ENCODE measurements at places on chromosomes 13 and 19. TPM values are rescaled to one million over a fixed set of nuclear protein-coding genes. Genes with fewer than 3 reads are reported as not detected.

The SELENOW gene
- total RNA-seq, result 62.9 TPM

The ZNF93 gene
- 10.0 TPM for total RNA-seq

The ZNF155 gene
- 0.90 TPM for total RNA-seq

The ARRDC5 gene
- total RNA-seq, result not detected

The FCER2 gene
- not detected for total RNA-seq

The INSR gene
- 30.3 TPM for total RNA-seq

The THSD1 gene
- 4.8 TPM for total RNA-seq

The ZNF524 gene
- 10.8 TPM for total RNA-seq

The TNFRSF19 gene
- total RNA-seq, result 7.3 TPM

The MRPL57 gene
- total RNA-seq, result 14.6 TPM

The ZNF229 gene
- 23.4 TPM for total RNA-seq

The NKPD1 gene
- total RNA-seq, result 0.25 TPM

The CYP2A6 gene
- total RNA-seq, result not detected

The LHFPL6 gene
- 109 TPM for total RNA-seq

The POGLUT2 gene
- total RNA-seq, result 17.8 TPM

The PEAK3 gene
- total RNA-seq, result not detected

The ZNF260 gene
- 9.0 TPM for total RNA-seq

The PCDH9 gene
- 5.0 TPM for total RNA-seq

The C1QTNF9B gene
- total RNA-seq, result not detected

The LMTK3 gene
- total RNA-seq, result not detected

The PRSS57 gene
- total RNA-seq, result not detected

The NFIX gene
- total RNA-seq, result 160 TPM

The AMH gene
- 1.8 TPM for total RNA-seq

The ERICH4 gene
- total RNA-seq, result not detected

The TMPRSS9 gene
- not detected for total RNA-seq

The STX10 gene
- 122 TPM for total RNA-seq

The CDC42EP5 gene
- 7.9 TPM for total RNA-seq

The COL4A2 gene
- 53.3 TPM for total RNA-seq

The MAP2K7 gene
- 10.2 TPM for total RNA-seq

The CRX gene
- not detected for total RNA-seq

The APLP1 gene
- total RNA-seq, result 8.6 TPM

The CFD gene
- total RNA-seq, result 25.8 TPM

The PABPC3 gene
- total RNA-seq, result 0.08 TPM

The IGFL3 gene
- not detected for total RNA-seq

The FFAR2 gene
- total RNA-seq, result not detected

The CCDC8 gene
- total RNA-seq, result 26.9 TPM

The RAB8A gene
- total RNA-seq, result 15.5 TPM

The CEACAM3 gene
- total RNA-seq, result not detected

The PSG6 gene
- total RNA-seq, result not detected

The GRIN2D gene
- total RNA-seq, result 1.2 TPM

The STK24 gene
- 64.0 TPM for total RNA-seq

The PDS5B gene
- total RNA-seq, result 46.5 TPM
